ENCODE measurements at places on chromosomes 3 and 15. TPM values are rescaled to one million over a fixed set of nuclear protein-coding genes. Genes with fewer than 3 reads are reported as not detected.
A peak's percentile ranks its signal among the peaks of the same experiment; 100 is the strongest.

DNA sequence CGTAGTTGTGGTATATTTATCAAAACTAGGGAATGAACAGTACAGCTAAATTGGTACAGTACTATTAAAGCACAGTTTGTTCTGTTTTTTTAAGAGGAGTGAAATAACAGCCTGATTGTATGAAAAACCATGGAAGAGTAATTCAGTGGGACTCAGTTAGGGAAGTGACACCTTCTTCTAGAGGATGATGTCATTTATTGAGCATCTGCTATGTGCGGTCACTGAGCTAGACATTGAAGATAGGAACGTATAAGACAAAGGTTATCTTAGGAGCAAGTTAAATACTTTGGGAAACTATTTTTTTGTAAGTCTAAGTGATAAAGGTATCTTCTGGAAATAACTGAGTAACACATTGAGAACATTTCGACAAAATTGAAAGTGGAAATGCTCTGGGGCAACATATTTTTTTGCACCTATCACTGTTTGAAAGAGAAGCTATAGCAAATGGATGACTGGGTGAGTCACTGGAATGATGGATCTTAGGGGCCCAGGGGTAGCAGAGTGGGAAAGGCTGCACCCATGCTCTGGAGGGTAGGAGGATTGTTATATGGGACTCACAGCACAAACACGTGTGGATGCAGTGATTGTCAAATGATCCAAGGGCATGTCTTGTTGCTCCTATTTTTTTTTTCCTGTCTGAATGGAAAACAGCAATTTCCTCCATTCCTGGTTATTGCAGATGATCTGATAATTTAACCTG is 43.0 kb downstream of the OXNAD1 start:
- DNase-seq, result no peak

GRCh38 chr3:5006755-5007202 is 27.5 kb downstream of the BHLHE40 start:
- DNase-seq, result no peak

- no peak for DNase-seq
Observed at GRCh38 chr3:185929192-185930151, 8.3 kb downstream of the TRA2B start.

DNA sequence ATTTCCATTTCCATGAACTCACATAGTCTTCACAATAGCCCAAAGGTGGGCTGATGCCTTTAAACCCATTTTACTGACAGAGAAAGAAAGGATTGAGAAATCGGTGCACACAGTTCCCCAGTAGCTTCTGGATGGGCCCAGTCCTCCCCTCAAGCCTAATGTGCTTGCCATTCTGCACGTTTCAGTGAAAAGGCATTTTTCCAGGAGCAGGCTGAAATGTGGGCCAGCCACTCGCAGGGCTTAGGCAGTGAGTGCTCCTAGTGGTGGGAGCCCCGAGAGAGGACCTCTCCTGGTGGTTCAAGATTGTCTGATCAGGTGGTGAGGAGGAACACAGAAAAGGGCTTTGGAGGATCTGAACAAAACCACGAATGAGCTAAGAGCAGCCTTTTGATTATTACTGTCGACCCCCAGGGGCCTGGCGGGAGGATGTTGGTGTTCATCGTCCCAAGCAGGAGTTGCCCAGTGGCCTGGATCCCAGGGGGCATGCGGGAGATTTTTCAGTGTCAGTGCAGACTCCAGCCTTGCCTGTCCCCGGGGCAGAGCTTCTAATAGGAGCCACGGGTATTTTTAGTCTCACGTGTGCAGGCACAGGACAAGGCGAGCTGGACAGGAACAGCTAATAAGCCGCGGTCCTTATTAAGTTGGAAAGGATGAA is 8.7 kb upstream of the KY start:
- DNase-seq, result no peak

DNA sequence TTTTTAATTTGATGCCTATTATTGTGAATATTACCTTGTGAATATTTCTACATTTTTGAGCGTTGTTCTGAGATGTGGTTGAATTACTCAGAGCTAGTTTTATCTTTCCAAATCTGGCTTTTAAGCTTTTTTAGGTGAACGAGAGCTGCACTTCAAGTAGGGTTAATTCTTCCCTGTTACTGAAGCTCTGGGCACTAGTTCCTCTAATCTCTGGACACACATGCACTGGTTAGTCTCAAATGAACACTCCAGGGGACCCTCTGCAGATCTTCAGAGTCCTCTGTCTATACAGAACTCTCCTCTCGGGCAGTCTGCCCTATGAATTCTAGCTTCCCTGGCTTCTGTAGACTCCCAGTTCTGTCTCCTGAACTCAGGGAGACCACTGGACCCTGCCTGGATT is 237.5 kb upstream of the TBC1D5 start:
- no peak for DNase-seq

The PRTG gene
- 2.8 TPM for total RNA-seq

The GMNC gene
- not detected for total RNA-seq

GRCh38 chr3:79551997-79552396 is 215.8 kb downstream of the ROBO1 start:
- no peak for DNase-seq

The IL5RA gene
- total RNA-seq, result not detected

The FGF12 gene
- total RNA-seq, result not detected

- DNase-seq, result no peak
Observed at GRCh38 chr15:51672913-51673857, 8.1 kb upstream of the SCG3 start.

The BSN gene
- not detected for total RNA-seq

- DNase-seq, result no peak
Observed at GRCh38 chr3:77052733-77053670, 13.1 kb downstream of the ROBO2 start.

- no peak for DNase-seq
Observed at GRCh38 chr3:20225769-20226168, 39.8 kb upstream of the SGO1 start.

- DNase-seq, result peak; percentile 46
Observed at GRCh38 chr15:25771338-25771706, 91.8 kb downstream of the ATP10A start.

GRCh38 chr15:77759896-77760592 is 127.3 kb upstream of the LINGO1 start:
- no peak for DNase-seq

DNA sequence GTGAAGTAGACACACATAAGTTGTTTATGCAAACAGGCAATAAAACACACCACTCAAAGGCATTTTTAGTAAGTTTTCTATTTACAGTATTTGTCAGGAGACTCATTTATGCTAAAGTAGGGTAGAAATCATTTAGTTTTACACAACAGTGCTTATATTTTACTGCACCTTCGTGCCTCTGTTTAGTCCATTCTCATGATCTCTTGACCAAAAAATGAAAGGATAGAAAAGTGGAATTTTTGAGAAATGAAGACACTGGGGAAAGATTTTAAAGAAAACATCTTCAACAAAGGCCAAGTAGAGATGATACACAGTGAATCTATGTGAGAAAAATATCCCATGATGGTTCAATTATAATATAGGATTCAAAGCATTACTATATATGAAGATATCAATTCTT is 114.9 kb downstream of the SAMMSON start:
- no peak for DNase-seq

DNA sequence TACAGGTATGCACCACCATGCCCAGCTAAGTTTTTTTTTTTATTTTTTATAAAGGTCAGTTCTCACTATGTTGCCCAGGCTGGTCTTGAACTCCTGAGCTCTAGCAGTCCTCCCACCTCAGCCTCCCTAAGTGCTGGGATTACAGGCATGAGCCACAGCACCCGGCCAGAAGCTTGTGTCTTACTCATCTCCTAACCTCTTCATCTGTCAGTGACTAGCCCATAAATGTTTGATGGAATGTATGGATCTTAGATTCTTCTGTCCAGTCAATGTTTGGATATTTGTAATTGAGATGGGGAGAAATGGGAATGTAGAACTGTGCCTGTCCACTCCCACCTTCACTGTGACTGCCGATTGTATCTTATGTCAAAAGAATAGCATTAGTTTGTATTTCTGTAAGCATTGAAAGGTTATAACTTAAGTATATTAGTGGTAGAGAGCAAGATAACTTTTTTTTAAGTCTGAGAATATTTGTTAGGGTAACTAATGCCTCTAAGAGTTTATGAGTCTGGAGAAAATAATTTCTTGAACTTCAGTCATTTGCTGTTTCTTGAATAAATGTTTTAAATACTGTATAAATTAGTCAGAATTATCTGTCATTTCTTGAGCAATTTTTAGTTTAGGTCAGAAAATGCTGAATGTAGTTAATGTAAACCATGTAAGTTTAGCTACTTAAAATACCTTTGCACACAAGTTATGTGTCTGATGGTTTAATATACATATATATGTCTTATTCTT is 215.3 kb upstream of the CGNL1 start:
- no peak for DNase-seq

The PAK6 gene
- total RNA-seq, result 0.09 TPM

DNA sequence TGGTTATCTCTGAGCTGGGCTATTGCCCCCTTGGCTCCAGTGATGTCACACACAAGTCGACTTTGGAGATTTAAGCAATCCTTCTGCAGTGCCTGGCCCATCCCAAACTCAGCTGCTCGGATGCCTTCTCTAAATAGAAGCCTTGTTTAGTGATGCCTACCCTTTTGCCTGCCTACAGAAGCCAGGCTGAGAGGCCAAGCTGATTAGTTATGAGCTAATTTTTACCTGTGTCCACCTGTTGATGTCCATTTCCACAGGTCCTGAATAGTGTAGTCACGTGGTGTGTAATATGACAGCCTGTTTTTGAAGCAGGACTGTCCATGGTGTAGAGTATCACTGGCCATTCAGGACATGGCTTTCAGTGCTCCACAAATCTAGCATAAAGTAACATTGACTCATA is 45.5 kb downstream of the SSUH2 start:
- DNase-seq, result no peak

- DNase-seq, result no peak
Observed at GRCh38 chr3:2274526-2274925, 175.9 kb downstream of the CNTN4 start.

The KCNH8 gene
- not detected for total RNA-seq

The MCF2L2 gene
- total RNA-seq, result 0.03 TPM

DNA sequence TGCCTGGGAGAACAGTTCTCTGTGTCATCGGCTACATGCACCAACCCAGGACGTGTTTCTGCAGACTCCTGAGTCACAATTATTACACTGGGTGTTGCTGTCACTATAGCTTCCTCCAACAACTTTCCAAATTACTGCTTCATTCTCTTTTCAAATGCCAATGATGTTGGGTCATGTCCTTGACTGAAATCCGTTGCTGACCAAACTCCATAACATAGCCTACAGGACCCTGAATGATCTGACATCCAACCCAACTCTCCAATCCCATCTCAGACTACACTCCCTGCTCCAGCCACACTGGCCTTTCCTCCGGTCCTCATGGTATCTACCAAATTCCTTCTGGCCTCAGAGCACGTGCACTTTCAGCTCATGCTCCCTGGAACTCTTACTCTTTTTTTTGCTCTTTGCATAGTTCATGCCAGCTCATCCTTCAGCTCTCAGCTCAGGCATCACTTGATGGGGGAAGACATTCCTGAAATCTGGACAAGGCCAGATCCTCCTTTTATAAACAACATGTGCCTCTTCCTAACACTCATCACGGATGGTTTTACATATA is 108.8 kb upstream of the PTPRG start:
- peak; percentile 38 for DNase-seq

- no peak for DNase-seq
Observed at GRCh38 chr15:85748176-85748575, 46.5 kb downstream of the KLHL25 start.

GRCh38 chr3:59514865-59515482 is 465.1 kb upstream of the CFAP20DC start:
- no peak for DNase-seq

- DNase-seq, result no peak
Observed at GRCh38 chr3:117600112-117600511, 890.5 kb downstream of the TUSC7 start.

DNA sequence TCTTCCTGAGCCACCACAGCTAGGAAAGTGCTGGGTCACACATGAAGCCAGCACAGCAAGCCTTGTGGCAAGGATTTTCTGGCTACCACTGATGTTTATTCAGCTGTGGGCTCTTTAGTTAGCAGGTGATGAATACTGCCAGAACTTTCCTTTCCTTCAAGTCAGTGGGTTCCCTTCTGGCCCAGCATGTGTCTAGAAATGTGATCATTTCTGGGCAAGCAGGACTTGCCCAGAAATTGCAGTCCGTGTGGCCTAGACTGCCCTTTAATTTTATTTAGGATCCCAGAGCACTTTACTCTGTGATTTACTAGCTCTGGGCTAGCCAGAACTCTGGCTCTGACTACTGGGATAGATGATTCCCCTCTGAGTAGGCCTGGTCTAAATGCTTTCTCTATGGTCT is 397.5 kb downstream of the ZIC4 start:
- no peak for DNase-seq

DNA sequence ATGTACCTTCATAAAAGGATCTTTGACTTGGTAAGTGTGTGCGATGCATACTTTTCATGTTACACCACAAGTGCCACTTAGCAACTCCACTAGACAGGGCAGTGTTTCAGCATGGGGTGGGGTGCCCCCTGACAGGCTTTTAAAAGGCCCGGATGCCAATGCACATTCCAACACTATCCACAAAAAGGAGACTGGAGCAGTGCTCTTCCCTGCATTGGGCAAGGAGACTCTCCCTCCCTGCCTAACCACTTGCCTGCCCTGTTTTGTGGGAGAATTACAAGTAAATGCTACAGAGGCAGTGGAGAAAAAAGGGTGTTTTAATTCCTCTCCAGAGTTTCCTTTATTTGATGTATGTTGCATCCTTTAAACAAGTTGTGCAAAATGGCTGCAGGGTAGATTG is 1.7 kb upstream of the RARB start:
- DNase-seq, result peak; percentile 58

DNA sequence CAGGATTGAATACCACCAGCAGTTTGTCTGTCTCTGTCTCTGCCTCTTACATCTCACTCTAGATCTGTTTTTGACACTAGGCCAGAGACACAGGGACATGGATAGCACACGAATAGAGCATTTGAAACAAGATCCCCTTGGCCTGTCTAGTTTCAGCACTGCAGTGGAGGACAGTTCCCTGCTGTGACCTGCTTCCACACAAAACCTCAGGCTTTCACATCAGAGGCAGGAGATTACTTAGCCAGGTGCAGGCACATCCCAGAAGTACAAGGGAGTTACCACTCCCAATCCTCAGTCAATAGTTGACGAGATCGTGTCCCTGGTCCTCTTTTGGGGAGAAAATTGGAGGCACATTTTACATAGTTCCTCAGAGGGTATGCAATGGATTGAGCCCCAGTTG is 34.0 kb upstream of the CCK start:
- no peak for DNase-seq

DNA sequence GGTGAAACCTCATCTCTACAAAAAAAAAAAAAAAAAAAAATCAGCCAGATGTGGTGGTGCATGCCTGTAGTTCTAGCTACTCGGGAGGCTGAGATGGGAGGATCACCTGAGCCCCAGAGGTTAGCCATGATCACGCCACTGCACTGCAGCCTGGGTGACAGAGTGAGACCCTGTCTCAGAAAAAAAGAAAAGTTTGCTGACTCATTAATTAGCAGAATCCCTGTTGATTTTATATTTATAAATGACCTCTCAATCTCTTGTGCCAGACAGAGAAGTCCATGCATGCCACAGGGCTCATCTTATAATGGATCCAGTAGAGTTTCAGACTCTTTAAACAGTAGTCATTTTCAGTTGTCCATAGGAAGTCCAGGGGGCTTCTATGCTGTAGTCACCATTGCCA is 32.9 kb downstream of the ABHD6 start:
- no peak for DNase-seq

The GOLGA8N gene
- total RNA-seq, result 1.9 TPM

The TNIK gene
- 0.16 TPM for total RNA-seq

The HTR3E gene
- total RNA-seq, result not detected

- no peak for DNase-seq
Observed at GRCh38 chr3:149388001-149388440, 10.6 kb upstream of the TM4SF1 start.

All from SJSA1 (cell line).